A549 (cell line): ENCODE measurements at places on chromosomes 2 and 18. TPM values are rescaled to one million over a fixed set of nuclear protein-coding genes. Genes with fewer than 3 reads are reported as not detected.

The GRB14 gene
- 15.1 to 18.6 TPM (median 18.5 TPM) in 3 replicates for polyA plus RNA-seq

The AQP12A gene
- polyA plus RNA-seq, result not detected in 3 replicates

The REEP1 gene
- 0.36 to 0.52 TPM (median 0.45 TPM) in 3 replicates for polyA plus RNA-seq

The KLHL29 gene
- 2.5 to 2.9 TPM (median 2.6 TPM) in 3 replicates for polyA plus RNA-seq

The GALNT14 gene
- 38.3 to 48.0 TPM (median 40.0 TPM) in 3 replicates for polyA plus RNA-seq

- DNase-seq, result no peak
Observed at GRCh38 chr18:79574938-79575525, 104.6 kb upstream of the CTDP1 start.

GRCh38 chr2:47014564-47015051 lies 99.0 kb upstream of the MCFD2 start:
- no peak for DNase-seq

DNA sequence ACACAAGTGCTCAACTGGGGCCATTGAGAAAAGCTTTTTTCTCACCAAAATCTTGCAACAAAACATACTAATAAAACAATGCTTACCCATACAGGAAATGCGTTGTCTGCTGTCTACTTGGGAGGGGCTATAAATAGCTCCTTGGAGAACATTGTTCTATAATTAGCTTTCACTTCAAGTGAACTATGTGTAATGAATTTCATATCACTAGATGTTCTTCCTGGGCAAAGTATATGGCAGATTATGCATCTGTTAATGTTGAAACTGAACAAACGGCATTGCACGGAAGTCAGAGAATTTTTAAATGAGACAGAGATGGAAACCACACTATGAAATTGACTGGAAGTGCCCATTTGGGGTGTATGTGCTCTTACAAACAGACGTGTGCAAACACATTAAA lies 6.4 kb upstream of the NPAS2 start:
- no peak for DNase-seq

- DNase-seq, result no peak
Observed at GRCh38 chr2:25707927-25708590, 34.7 kb upstream of the DTNB start.

- DNase-seq, result no peak
Observed at GRCh38 chr18:58353581-58353980, 275.3 kb downstream of the ALPK2 start.

DNA sequence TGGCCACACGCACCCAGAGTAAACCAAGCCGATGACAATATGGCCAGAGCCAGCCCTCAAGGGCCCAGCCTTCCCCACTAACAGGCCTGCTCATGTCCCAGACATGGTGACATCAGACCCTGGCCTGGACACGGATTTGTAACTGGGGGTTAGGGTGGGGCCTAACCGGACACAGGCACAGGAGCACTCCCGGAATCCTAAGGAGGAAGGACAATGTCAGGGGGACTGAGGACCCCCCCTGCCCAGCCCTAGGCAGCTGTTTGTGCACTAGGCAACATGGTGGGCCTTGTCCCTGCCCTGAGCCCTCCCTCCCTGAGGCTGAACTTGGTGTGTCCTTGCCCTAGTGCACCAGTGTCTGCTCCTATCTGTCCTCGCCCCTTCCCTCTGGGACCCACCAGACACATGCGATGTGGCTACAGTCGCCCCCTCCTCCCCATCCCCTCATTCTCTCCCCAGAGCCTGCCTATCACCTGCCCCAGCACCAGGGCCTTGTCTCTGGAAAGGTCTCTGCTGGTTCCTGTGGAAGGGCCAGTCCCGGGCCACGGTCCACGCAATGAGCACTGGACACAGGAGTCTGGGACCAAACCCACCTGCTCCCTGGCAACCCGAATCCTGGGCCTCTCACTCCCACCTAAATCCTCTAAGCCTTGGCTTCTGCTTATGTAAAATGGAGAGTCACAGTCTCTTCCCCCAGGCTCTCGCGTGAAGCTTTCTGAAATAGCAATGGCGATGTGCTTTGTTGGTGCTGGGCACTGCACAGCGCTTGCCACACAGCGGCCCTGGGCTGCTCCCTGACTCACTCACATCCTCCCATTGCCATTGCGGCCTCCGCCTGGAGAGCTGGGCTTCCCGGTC lies 76.5 kb upstream of the RAB6C start:
- no peak for DNase-seq

- DNase-seq, result no peak
Observed at GRCh38 chr2:74253971-74254310, 55.5 kb downstream of the MTHFD2 start.

DNA sequence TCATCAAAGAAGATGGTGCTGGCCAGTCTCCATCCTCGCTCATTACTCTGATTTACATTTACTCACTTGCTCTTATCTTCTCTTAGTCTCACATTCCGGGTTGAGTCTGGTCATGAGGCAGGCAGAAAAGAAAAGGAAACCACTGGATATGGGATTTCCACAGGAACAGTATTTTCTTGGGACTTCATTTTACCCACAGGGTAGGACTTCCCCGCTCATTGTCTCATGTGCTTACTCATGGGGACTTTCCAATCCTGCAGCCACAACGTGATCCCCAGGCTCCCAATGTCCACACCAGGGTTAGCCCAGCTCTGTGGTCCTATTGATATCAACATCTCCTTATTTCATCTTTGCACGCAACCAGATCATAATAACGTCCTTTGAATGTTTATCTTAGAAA lies 373.8 kb downstream of the TMEM182 start:
- DNase-seq, result peak; percentile 12

GRCh38 chr2:168515502-168515901 lies 59.4 kb downstream of the CERS6 start:
- no peak for DNase-seq

DNA sequence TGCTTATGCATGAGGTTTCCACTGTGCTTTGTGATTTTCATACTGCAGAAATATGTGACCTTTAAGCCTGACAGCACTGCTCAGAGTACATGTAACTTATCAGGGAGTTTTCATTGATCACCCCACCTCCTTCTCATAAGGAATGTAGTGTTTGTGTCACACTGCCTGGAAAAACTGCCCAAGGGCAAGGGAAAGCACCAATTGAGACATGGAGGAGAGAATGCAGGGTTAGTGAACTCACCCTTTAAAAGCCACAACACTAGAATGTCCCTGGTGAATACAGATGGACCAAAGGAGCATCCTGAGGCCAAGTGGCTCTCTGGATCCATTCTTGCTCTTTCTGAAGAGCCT lies 147.2 kb upstream of the SPATS2L start:
- DNase-seq, result no peak
